ENCODE measurements at places on chromosomes 4 and X. TPM values are rescaled to one million over a fixed set of nuclear protein-coding genes. Genes with fewer than 3 reads are reported as not detected.

GRCh38 chr4:99859618-99860017 lies 34.6 kb downstream of the LAMTOR3 start:
- no peak for DNase-seq

- no peak for DNase-seq
These were observed 932.6 kb downstream of the C4orf33 start for GRCh38 chr4:130028552-130028951.

DNA sequence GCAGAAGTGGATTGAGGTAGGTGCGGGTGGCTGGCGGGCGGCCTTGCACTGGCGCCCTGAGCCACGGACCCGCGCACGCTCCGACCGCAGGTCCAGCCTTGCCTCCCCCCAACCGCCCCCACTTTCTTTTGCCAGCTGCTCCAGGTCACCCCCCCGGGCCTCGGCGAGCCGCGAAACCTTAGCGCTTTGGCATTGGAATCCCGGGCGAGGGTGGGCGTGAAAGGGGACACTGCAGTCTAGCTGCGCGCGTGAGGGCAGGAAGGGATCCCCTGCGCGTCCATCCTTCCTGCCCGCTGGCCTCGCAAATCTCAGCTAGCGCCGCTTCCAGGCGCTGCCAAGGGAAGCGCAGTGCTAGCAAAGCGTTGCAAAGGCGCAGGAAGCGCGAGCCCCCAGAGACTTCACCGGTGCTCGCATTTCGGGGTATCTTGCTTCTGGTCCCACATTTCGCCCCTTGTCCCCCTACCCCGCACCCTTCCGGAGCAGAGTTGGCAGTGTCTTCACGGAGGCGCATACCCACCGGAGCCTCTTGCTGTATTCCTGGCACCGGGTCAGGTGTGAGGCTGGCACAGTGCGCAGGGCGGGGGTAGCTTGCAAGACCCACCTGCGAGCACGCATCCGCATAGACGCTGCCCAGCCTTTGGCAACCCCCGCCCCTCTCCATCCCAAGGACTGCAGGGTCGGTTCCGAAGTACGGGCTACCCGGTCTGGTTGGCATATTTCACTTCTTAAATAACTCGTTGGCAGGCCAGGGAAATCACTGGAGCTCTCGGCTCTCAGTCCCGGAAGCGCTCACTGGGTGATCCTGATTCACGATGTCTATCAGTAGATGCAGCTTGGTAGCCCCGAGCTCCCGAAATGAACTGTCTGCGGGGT lies 104.4 kb downstream of the UCHL1 start:
- DNase-seq = no peak

DNA sequence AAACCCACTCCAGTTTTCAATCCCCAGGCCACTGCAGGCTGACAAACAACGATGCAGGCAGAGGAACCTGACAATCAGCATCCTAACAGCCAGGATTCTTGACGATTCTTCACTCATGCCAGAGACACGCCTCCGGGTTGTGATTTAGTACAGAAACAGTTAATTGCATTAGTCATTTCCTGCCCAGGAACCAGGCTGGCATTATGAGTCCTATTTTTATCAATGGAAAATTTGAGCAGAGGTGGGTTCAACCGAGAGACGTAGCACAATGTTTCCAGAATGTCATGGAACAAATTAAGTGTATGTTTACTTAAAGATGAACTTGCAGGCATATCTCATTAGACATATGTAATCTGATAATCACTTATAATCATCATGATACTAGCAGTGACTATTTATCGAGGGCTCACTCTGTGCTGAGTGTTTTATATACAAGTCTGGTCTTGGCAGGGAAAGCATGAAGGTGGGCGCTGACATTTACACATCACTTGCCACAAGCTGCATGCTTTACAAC lies 159.7 kb downstream of the NSUN7 start:
- DNase-seq = no peak

GRCh38 chr4:94700298-94700697 lies 57.5 kb upstream of the BMPR1B start:
- no peak for DNase-seq

DNA sequence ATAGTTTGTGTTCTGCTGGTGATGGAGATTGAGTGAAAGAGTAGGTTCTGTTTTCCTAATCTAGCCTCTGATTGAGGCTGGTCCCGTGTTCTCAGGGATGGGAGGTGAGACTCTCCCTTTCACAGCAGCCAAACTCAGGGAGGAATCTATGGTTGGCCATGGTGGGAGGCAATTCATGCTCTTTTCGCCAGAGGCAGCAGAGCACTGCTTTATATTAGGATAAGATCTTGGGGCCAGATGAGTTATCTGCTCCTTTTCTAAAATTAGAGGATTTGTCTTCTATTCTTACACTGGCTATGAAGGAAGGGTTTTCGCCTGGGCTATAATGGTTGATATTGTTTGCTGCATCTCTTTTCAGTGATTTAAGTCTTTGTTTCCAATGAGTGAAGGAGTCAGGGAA lies 63.9 kb upstream of the NLGN4X start:
- DNase-seq = no peak

DNA sequence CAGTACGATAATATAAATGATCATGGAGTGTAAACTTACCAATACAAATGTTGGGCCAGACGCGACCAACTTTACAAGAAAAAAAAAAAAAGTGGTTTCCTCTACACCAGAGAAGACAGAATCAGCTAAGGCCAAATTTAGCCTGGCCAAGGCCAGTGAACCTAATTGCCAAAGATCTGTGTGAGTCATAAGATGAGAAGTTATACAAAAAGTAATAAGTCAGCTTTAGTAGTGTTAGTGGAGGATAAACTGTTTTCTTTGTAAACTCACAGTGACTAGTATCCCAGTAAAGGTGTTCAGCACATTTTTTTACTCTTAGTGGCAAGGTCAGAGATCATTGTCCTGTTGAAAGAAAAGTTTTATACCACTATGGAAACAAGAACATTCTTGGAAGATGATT lies 531.4 kb upstream of the TECRL start:
- no peak for DNase-seq

- no peak for DNase-seq
These were observed 1668.6 kb upstream of the AGA start for GRCh38 chr4:179110816-179111215.

DNA sequence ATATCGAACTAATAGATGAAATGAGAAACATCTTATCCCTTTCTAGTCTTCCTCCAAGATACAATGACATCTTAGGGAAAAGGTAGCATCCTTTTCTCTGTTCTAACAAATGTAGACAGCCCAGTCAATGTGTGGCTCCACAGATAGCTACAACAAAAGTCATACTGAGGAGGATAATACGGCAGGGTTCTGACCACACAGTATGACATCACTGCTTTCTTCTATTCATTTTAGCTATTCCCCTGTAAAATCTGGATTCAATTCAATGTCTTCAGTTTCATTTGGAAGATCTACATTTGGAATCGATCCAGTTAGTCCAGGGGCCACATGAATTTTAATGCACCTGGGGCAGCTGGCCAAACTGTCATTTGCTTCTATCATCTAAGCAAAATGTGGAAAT lies 51.4 kb downstream of the ENOX2 start:
- DNase-seq = no peak

DNA sequence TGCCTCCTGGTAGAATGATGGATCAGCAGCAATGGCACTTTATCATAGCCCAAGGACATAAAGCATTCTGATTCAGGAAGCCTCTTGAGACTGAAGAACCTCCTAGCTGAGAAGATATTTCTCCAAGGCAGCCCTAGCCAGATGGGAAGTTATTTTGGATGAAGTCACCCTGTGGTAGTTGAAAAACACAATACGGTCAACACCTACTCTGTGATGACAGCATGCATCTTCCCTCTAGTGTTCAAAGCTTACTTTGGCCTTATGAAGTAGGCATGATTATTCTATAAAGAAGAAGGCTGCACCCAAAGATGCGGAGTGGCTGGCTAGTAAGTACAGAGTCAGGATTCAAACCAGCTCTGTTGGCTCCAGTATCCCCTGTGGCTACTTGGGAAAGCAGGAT lies 47.9 kb downstream of the TLR10 start:
- DNase-seq = no peak

DNA sequence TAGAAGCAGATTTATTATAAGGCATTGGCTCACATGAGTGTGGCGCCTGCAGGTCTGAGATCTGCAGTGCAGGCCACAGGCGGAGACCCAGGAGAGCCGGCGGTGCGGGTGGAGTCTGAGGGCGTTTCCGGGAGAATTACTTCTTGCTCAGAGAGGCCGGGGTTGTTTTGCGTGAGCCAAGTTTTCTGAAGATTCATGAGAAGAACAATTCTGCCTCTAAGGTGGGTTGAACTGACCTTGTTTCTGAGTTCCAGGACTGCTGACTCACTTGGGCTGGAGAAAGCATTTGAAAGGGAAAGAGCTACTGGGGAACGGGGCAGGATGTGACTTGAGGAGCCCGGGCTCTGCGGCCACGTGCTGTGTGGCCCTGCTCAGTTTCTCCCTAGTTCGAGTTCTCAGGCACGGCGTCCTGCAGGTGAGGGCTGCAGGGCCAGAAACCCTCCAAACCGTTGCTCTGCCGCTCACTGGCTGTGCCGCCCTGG lies 36.7 kb upstream of the SORCS2 start:
- DNase-seq = no peak

DNA sequence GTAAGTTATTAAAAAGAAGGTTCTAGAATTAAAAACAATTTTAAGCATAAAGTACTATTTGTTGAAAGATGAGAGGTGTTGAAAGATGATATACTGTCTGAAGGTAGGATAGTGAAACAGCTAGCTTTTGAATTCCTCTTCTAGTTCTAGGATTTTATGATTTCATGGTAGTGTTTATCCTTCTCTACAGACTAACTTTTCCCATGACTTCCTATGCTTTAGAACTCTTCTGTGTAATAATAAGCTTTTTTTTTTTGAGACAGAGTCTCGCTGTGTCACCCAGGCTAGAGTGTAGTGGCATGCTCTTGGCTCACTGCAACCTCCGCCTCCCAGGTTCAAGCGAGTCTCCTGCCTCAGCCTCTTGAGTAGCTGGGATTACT lies 96.0 kb upstream of the NUDT6 start:
- no peak for DNase-seq

DNA sequence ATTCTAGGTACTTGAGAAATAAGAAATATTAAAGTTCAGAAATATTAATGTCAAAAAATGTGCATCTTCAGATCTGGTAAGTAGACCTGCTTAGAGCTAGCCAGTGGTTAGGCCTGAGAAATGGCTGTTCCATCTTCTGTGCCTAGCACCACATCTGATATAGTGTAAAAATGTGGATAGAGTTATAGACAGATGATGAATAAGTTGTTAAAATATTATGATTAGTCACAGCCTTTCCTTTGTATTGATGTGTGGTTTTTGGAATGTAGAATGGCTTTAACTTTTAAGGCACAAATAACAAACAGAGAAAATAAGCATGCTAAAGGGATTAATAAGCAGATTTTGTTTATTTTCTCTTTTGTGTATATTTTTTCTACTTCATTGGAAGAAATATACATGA lies 133.5 kb upstream of the NUDT6 start:
- no peak for DNase-seq

- no peak for DNase-seq
These were observed 14.7 kb upstream of the SEC24D start for GRCh38 chr4:118850488-118851173.

GRCh38 chr4:170009291-170009690 lies 16.9 kb downstream of the MFAP3L start:
- DNase-seq = no peak

DNA sequence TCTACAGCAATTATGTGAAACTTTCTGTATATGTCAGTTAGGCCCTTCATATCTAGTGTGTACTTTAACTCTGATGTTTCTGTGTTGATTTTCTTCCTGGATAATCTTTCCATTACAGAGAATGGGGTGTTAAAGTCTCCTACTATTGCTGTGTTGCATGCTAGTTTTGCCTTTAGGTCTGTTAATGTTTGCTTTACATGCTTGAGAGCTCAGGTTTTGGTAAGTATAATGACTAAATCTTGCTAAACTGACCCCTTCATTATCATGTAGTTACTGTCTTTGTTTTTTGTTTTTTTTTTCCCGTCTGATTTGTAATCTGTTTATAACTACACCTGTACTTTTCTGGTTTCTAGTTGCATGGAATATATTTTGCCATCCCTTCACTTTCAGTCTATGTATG lies 63.6 kb upstream of the UGT2B15 start:
- DNase-seq = no peak

- no peak for DNase-seq
These were observed 6.6 kb downstream of the ZFX start for GRCh38 chrX:24156177-24156576.

DNA sequence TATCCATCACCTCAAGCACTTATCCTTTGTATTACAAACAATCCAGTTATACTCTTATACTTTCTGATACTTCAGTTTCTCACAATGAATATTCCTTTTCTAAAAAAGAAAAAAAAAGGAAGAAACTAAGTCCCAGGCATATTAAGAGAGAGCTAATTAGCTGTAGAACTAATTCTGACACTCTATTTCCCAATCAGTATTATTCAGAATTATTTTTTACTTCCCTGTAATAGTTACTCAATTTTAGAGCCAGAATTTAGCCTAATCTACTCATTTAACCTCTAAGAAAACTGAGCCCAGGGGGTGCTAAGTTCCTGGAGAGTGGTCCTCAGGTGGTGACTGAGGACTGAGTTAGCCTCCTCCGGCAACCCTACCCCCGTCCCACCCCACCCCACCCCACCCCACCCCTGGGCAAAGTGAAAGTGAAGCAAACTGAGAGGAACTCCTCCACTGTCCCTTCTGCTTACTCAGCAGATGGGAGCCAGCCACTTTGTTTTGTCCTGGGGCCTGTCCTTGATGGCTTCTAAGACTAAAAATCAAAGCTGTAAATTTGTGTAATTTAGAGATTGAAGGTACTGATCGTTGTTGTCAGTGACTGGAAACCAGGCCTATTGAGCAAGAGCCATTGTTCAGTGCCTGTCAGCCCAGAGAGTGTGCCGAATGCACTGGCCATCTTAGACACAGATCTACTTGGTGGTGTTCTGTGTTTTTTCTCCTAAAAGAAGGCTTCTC lies 162.1 kb downstream of the CBR4 start:
- DNase-seq = no peak

The F11 gene
- not detected for total RNA-seq

The SOWAHB gene
- 2.9 TPM for total RNA-seq

The RFC1 gene
- total RNA-seq = 55.0 TPM

The MTMR8 gene
- 4.5 TPM for total RNA-seq

The HTR2C gene
- 11.0 TPM for total RNA-seq

The XK gene
- 3.7 TPM for total RNA-seq

The STS gene
- total RNA-seq = 2.9 TPM

The F8A2 gene
- total RNA-seq = not detected

The CTAG1A gene
- total RNA-seq = not detected

The MAP7D3 gene
- 1.2 TPM for total RNA-seq

The F8A3 gene
- total RNA-seq = 1.2 TPM

Measured in frontal cortex (tissue), 4 donors.